ENCODE measurements at places on chromosomes 6 and 20. TPM values are rescaled to one million over a fixed set of nuclear protein-coding genes. Genes with fewer than 3 reads are reported as not detected.

The HLA-DRA gene
- 102 TPM for total RNA-seq

- DNase-seq: no peak
Observed at GRCh38 chr20:41440882-41441281, 74.3 kb upstream of the EMILIN3 start.

- DNase-seq: no peak
Observed at GRCh38 chr20:24597051-24597450, 127.6 kb downstream of the SYNDIG1 start.

- DNase-seq: no peak
Observed at GRCh38 chr6:34901930-34902329, 12.9 kb downstream of the ANKS1A start.

GRCh38 chr20:17921774-17922173 is 46.8 kb downstream of the SNX5 start:
- no peak for DNase-seq

DNA sequence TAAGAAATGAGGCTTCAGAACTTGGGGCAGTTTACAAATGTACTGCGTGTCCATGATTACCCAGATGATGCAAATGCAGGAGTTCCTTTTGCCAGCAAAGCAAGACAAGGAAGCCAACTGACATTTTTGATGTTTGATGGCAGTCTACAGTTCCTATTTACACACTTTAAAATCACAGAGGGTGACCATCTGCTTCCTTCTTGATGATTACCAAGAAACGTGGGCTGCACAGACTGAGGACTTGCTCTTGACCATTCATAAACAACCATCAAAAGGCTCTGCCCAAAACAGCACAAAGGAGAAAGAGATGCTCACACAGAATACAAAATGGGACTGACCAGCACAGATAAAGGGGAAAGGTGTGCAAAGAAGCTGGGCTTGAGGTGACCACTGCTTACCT is 79.8 kb upstream of the TRAF3IP2 start:
- no peak for DNase-seq

- no peak for DNase-seq
Observed at GRCh38 chr6:170162775-170163404, 128.0 kb downstream of the DLL1 start.

- DNase-seq: no peak
Observed at GRCh38 chr20:10655720-10656669, 17.8 kb downstream of the JAG1 start.

- no peak for DNase-seq
Observed at GRCh38 chr20:11687546-11688292, 230.0 kb upstream of the BTBD3 start.
